Common myeloid progenitor, CD34-positive (primary cell): ENCODE measurements at places on chromosomes 2 and 18.

DNA sequence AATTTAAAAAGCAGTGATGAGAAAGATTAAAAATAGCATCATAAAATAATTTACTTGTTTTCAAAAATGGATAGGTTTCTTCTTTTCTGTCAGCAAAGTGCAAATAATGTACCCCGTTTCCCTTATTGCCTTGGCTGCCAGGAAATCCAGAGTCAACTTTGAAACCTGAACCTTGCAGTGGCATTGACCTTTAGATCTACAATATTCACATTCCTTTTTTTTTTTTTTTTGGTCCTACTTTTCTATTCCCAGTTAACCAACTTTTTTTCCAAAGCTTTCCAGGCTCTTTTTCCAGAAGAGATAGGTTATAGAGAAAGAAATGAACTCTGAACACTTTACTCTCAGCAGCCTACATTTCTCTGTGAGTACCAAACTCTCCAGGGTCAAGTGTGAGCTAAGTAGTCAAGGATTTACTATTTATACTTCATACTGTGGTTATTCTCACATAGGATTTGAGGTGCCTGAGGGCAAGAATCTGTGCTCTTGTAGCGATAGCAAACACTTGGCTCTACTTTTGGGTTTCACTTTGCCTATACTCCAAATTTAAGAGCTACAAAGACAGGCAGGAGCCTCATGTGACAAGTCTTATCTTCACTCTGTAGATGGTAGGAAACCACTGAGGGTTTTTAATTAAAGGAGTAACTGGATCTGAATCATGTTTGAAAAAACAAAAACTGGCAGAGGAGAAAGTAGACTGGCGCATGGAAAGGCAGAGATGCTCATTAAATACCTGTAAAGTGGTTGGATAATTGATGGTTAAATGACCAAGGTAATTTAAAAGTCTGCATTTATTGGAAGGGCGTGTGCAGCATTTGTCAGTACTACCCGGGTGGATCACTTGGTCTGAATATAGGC is 63.2 kb upstream of the TMEM17 start:
- no peak overlapping the region for H3K4me3 ChIP-seq
- no peak for DNase-seq
- H3K27ac ChIP-seq: no peak overlapping the region
- H3K4me1 ChIP-seq: peaks cover 7% of the 10 kb centered on the region

GRCh38 chr2:221807706-221808105 is 235.6 kb upstream of the EPHA4 start:
- H3K27me3 ChIP-seq: no peaks in the 10 kb centered on the region
- DNase-seq: no peak
- no peaks in the 10 kb centered on the region for H3K36me3 ChIP-seq
- H3K4me3 ChIP-seq: no peak overlapping the region
- no peaks in the 10 kb centered on the region for H3K4me1 ChIP-seq

DNA sequence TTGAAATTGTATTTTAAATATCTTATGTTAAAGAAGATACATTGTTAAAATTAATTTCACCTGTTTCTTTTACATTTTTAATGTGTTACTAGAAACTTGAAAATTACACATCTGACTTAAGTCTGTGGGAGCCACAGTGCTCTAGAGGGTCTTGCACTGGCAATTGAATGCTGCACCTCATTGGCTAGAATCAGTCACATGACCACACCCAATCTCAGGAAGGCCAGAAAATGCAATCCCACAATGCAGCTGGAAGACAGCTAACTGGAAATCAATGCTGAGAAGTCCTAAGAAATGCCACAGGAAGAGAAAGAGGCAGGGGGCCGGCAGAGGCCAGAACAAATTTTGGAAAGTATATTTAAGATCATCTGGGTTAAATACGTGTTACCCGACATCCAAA is 189.2 kb upstream of the POU3F3 start:
- no peaks in the 10 kb centered on the region for H3K36me3 ChIP-seq
- DNase-seq: no peak
- no peak overlapping the region for H3K4me3 ChIP-seq
- no peaks in the 10 kb centered on the region for H3K27me3 ChIP-seq
- H3K4me1 ChIP-seq: peaks cover 16% of the 10 kb centered on the region

DNA sequence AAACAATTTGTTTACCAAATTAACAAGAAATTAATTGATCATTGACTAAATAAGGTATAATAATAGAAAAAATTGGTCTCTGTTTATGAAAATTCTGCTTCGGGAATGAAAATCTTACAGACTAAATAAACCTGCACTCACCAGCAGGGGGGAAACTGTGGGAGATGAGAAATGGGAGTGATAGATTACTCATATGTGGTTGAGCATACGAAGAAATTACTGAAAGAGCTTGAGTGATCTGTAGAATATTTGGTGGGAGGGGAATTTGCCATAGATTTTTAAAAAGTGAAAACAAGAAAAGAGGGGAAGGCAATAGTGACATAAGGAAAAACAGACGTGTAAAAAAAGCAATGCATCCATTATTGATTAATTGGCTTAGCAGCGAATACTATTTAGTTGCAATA is 2.2 kb downstream of the HMSD start:
- no peak overlapping the region for H3K27ac ChIP-seq
- H3K27me3 ChIP-seq: peaks cover 4% of the 10 kb centered on the region
- no peaks in the 10 kb centered on the region for H3K4me1 ChIP-seq
- H3K36me3 ChIP-seq: no peaks in the 10 kb centered on the region

DNA sequence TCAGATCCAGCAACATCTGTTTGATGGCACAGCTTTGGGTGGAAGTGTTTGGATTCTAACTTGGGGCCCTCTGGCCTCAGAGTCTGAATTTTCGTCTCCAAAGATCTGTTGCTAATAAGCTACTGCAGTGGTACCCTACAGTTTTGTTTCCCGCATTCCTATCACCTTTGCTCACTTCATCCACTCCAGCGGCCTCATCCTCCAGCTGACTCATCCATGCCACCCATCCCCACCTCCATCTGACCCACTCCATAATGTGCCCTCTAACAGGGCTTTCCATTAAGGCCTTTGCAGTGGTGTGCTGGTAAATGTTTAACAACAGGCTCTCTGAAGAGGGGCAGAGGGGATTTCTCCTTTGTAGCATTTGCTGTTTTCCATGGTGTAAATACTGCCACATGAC is 225.5 kb downstream of the TGIF1 start:
- no peak overlapping the region for H3K4me3 ChIP-seq
- H3K27me3 ChIP-seq: no peaks in the 10 kb centered on the region
- H3K4me1 ChIP-seq: no peaks in the 10 kb centered on the region
- DNase-seq: no peak
- no peak overlapping the region for H3K27ac ChIP-seq

GRCh38 chr2:241257419-241258032 is 57.9 kb downstream of the HDLBP start:
- DNase-seq: no peak
- H3K27me3 ChIP-seq: no peaks in the 10 kb centered on the region
- H3K4me1 ChIP-seq: no peaks in the 10 kb centered on the region
- peaks cover 86% of the 10 kb centered on the region for H3K36me3 ChIP-seq

DNA sequence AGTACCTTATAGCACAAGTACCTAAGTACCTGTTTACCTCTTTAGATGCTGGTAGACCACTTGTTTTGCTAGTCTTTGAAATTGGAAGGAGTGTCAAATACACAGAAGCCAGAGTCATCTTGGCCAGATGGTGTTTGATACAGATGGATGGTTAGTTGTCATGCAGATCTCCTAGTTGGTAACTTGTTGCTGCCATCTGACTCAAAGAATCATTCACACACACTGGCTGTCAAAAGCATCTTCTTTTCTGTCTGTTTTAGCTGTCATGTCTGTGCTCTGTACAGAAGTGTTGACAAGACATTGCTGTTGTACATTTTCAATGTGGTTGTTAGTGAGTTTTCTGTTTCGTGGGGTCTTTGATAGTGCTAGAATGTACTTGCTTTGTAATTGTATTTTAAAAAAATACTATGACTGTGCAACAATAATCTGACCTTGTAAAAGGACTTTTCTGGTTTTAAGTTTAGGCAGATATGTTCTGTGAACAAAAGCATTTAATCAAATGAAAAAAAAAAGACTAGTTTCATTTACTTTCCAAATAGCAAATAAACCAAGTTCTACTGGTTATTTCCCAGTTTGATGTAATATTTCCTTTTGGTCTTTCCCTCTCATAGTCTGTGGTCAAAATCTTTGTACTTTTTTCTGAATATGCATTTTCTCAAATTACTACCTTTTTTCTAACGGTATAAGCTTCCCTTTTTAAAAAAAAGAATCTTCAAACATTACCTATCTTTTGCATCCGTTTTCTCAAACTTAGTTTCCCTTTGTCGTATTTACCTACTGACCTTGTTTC is 39.9 kb downstream of the TANK start:
- H3K27ac ChIP-seq: no peak overlapping the region
- H3K4me3 ChIP-seq: no peak overlapping the region
- peaks cover 24% of the 10 kb centered on the region for H3K36me3 ChIP-seq
- H3K4me1 ChIP-seq: no peaks in the 10 kb centered on the region
- H3K27me3 ChIP-seq: no peaks in the 10 kb centered on the region

DNA sequence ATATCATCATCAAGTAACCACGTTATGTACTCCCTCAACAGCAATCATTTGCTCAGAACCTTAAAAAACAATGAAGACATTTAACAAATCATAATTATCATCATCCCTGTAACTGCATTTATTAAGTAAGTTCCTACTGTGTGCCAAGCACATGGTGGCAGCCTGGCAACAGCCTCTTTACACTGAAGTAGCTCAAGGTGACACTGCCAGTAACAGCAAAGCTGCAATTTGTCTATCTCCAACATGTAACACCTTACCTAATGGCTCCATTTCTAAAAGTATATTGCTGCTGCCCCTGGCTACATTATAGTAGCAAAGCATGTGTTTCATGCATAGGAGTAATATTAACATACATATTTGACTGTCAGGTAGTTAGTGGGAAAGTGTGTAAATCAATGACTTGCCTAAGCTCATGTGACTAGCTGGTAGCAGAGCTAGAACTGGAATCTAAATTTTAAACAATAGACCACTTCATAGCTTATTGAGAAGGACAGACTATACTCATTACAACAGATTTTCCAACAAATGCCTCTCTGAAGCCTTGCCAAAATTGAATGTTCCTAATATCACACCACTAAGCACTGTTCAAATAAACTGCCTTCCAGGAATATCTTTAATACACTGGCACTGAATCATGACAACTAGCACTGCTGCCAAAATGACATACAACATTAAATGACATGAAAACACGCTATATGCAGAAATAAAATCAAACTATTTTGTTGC is 86.7 kb downstream of the L3MBTL4 start:
- H3K27me3 ChIP-seq: no peaks in the 10 kb centered on the region
- H3K27ac ChIP-seq: no peak overlapping the region
- H3K4me3 ChIP-seq: no peak overlapping the region
- peaks cover 10% of the 10 kb centered on the region for H3K36me3 ChIP-seq
- H3K4me1 ChIP-seq: no peaks in the 10 kb centered on the region
- DNase-seq: no peak

DNA sequence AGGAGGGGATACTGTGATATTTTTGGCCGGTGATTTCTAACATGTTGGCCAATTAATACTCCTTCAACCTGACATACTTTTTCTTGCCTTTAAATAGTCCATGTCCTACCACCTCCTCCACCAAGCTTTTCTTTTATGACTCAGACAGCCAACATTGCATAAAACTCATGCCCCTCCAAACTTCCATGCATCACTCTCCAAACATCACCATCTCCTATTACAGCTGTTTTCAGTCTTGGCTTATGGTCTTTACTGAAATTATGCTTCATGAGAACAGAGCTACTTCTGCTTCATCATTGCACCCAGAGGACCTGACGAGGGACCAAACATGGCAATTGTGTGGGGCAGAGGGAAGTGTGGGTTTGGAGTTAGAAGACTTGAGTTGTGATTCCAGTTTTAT is 305.4 kb downstream of the LPIN1 start:
- no peak for DNase-seq
- H3K27ac ChIP-seq: no peak overlapping the region
- no peak overlapping the region for H3K4me3 ChIP-seq
- no peaks in the 10 kb centered on the region for H3K27me3 ChIP-seq

DNA sequence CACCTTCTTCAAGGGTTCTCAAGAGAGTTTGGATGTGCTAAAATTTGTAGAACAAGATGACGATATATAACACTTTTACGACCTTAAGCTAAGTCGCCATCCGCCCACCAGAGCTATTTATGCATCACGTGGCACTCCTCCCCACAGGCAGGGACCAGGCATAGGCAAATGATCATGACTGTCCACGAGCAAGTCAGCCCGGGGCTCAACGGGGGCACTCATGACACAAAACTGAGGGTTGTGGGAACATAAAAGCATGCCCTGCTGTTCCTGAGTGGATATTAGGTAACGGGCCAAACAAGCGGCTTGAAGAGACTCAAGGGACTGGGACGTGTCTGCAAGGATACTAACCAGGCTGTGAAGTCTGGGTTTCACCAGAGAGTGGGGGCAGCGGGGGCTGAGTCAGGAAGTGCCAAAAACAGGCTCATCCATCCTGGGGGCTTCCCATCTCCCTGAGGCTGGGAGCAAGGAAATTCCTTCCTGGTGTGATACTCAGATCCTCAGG is 58.1 kb downstream of the FAM178B start:
- no peaks in the 10 kb centered on the region for H3K36me3 ChIP-seq
- DNase-seq: no peak
- H3K27ac ChIP-seq: no peak overlapping the region
- no peak overlapping the region for H3K4me3 ChIP-seq
- no peaks in the 10 kb centered on the region for H3K27me3 ChIP-seq

DNA sequence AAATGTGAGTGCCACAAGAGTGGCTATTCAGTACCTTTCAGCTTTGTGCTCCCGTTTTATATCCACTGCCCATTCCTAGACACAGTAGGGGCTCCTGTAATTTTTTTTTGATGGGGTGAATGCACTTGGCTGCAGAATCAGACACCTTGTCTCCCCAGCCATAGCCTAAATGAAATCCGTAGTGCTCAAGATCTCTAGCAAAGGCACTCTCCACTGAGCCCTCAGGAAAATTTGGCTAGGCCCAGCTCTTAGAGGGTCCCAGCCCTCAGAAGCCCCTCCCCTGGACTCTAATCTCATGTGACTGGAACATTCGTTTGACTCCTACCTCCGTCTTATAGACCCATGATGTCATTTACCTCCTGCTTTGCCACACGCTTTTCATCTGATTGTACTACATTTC is 323.9 kb downstream of the SMAD2 start:
- no peak overlapping the region for H3K4me3 ChIP-seq
- no peak for DNase-seq
- H3K4me1 ChIP-seq: no peaks in the 10 kb centered on the region
- H3K27me3 ChIP-seq: peaks cover 2% of the 10 kb centered on the region
- H3K27ac ChIP-seq: no peak overlapping the region
